ENCODE measurements at places on chromosomes 2 and 18.

GRCh38 chr2:188204824-188205223 lies 86.8 kb upstream of the GULP1 start:
- no peak for DNase-seq

- no peak for DNase-seq
Measured at GRCh38 chr2:105877945-105878344, 133.2 kb downstream of the NCK2 start.

DNA sequence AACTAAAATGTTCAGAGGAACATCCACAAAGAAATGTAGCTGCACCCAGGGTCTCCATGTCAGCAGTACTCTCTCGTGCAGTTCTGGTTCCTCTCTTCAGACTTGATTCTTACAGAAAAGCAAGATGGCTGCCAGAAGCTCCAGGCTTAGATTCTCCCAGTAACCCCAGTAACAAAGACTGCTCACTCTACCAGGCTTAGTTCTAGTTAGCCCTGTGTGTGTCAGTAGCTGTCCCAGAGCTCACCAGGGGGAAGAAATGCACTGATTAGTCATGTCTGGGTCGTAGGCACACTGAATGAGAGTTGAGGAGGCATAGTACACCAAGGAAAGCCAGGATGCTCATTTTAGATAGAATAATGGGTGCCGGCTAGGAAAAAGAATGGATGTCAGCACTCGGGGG lies 395.0 kb upstream of the NRP2 start:
- no peak for DNase-seq

GRCh38 chr2:155842103-155842502 lies 490.4 kb downstream of the NR4A2 start:
- no peak for DNase-seq

- DNase-seq = no peak
Measured at GRCh38 chr2:109680523-109681297, 66.5 kb downstream of the SOWAHC start.

GRCh38 chr18:10249270-10249669 lies 205.2 kb upstream of the APCDD1 start:
- no peak for DNase-seq

DNA sequence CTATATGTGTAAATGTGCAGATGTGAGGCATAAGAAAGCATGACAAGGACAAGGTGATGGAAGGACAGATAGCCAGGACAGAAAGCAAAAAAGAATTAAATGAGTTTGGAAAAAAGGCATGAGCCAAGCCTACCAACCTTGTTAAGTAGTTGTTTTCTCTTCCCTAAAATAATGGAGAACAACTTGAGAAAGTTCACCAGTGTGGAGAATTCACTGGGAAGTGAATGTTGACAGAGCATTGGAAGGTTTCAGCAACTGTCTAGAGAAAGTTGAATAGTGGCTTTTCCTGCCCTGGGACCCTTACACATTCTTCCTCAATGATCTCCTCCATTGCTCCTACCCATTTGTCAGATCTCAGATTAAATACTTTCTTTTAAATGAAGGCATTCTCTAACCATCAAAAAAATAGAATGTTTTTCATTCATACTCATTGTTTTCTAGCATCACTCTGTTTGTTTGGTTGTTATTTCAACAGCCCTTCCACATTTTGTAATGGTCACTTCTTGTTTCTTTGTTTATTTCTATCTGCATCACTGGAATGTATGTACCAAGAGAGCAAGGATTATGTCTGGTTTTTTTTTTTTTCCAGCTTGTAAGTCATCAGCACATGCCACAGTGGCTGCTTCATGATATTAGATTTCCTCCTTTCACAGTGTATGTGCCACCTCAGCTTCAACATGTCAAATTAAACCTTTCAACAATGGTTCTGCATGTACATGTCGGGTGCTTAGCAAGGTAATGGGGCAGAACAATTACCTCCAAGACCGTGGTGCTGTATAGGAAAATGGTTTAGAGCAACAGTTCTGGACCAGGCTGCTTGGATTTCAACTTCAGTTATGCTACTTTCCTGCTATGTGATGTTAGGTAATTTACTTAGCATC lies 586.0 kb upstream of the VRK2 start:
- DNase-seq = no peak

- no peak for DNase-seq
Measured at GRCh38 chr18:52077251-52077983, 262.6 kb upstream of the DCC start.

Measured in RCC 7860 (cell line).